BJ (cell line): ENCODE measurements at places on chromosomes 7 and 10.

- no peak for DNase-seq
Measured at GRCh38 chr7:100865938-100866728, 1.1 kb upstream of the TRIP6 start.

DNA sequence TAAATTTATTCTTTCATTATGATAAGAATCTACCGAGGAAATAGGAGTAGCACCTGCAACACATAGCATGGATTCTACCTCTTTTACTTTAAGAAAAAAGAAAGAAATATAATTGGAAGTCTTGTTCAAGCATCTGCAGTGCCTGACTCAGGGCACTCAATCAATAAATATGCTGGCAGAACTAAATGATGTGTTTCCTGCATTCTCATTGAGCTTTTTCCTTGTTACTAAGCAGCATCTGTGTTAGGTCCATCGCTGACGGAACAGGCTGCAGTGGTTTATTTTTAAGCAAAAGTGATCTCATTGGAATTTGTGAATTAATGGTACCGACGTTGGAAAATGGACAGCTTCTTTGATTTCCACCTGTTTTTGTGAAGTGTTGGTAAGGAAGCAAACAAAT, 417.5 kb downstream of the DPP6 start:
- DNase-seq = no peak

DNA sequence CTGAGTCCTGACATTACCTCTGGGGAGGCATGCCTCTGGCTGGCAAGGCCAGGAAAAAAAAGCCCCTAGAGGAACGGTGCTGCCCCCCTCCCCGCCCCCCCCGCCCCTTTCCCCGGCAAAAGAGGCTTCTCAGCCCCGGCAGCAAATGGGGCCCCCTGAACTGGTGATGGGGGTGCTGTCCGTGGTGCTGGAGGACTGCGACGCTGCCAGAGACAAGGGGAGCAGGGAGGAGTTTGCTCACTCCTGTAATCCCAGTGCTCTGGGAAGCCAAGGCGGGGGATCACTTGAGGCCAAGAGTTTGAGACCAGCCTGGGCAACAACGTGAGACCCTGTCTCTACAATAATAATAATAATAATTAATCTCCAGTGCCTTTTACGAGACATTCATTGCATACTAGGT, 23.7 kb downstream of the SRRM3 start:
- DNase-seq = no peak

DNA sequence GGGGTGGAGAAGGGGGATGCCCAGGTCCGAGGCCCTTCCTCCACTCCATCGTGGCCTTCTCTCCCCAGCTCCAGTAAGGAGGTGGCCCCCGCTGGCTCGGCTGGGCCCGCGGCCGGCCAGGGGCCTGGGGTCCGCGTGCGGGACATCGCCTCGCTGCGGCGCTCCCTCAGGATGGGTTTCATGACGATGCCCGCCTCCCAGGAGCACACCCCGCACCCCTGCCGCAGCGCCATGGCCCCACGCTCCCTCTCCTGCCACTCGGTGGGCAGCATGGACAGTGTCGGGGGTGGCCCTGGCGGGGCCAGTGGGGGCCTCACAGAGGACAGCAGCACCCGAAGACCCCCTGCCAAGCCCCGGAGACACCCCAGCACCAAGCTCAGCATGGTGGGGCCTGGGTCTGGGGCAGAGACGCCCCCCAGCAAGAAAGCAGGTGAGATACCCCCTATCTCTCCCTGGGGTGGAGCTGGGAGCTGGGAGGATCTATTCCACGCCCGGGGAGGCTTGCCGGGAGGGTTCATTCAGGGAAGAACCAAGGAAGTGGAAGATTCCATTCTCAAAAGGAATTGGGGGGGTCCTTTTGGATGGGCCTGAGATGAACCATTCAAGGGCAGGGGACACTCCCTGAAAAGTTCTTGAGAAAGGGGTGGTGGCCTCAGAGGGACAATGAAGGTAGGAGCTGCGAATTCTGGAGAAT, 3.2 kb downstream of the NYAP1 start:
- DNase-seq = no peak

DNA sequence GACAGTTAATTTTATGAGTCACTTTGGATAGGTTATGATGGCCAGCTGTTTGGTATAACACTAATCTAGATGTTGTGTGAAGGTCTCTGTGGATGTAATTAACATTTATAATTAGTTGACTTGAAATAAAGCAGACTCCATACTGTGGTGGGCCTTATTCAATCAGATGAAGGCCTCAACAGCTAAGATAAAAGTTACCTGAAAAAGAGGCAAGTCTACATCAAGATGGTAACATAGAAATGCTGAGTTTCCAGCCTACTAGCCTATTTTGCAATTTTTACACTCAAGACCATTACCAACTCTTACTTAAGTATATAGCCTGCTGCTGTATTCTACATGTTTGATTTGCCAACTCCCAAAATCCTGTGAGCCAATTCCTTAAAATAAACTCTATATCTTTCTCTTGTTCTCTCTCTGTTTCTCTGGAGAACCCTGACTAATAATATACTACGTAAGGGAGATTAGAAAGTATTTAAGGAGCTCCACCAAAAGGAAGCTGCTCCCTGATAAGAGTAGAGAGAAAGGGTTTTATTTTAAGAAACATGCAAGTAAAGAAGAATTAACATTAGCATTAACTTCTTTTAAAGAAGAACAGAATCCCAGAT, 42.7 kb downstream of the ZNF438 start:
- DNase-seq = no peak

DNA sequence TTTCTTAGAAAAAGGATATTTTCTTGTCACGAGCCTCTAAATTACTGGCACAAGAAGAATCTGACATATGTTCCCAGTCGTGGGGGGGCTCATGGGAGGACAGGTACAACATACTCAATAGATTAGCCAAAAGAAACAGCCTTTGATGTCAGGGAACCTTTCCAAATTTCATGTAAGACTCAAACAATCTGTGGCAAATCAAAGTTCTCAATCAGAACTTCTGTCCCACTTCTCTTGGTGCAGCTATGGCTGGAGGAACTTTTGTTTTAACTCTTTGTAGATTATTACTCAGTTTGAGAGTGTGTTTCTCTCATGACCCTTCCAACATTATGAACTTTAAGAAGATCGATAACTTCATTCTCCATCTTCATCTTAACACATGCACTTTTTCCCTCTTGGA, 114.3 kb upstream of the ARID5B start:
- DNase-seq = no peak
